Left renal cortex interstitium (tissue), 4 donors: ENCODE measurements at places on chromosomes 11 and 22. TPM values are rescaled to one million over a fixed set of nuclear protein-coding genes. Genes with fewer than 3 reads are reported as not detected.

The OR10D3 gene
- polyA plus RNA-seq, result not detected

The ZNF70 gene
- 7.6 TPM for polyA plus RNA-seq

The AP1B1 gene
- 42.4 TPM for polyA plus RNA-seq

The FAM180B gene
- 0.63 TPM for polyA plus RNA-seq

The APLP2 gene
- 444 TPM for polyA plus RNA-seq
